Activated CD8-positive, alpha-beta T cell treated with anti-CD3 and anti-CD28 coated beads for 36 hours (primary cell): ENCODE measurements at places on chromosomes 5 and 9.

DNA sequence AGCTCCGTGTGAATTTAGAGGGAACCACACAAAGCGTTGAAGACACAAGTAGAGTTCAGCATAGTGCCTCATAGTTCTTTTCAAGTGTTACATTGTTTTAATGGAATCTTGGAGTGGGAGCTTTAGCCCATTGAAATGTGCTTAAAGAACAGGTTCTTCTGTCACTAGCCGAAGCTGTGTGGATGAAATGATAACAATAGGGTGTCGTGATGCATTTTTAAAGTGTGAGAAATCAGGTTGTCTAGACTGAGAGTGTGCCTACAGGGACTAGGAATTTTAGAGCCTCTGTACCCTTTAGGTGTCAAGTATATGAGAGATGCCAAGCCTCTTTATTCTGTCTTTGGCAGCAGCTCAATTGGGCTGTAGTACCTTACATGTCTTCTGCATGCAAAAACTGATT lies 83.0 kb downstream of the NDUFS4 start:
- DNase-seq: no peak

DNA sequence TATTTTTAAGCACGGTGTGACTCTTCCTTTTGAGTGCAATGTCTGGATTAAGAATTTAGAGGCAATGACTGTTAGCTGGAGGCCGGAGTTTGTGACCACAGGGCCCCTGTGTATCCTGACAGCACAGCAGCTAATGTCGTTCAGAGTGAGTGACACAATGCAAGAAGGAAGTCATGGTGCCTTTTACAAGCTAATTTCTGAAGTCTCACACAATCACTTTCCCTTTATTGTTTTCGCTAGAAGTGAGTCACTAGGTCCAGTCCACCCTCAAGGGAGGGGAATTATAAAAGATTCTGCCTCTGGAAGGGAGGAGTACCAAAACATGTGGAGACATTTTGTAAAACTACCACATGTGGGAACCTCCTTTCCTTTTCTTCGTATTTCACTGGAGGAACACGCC lies 185.5 kb upstream of the FGF10 start:
- no peak for DNase-seq

GRCh38 chr5:79023348-79023747 lies 38.2 kb upstream of the ARSB start:
- DNase-seq: no peak

DNA sequence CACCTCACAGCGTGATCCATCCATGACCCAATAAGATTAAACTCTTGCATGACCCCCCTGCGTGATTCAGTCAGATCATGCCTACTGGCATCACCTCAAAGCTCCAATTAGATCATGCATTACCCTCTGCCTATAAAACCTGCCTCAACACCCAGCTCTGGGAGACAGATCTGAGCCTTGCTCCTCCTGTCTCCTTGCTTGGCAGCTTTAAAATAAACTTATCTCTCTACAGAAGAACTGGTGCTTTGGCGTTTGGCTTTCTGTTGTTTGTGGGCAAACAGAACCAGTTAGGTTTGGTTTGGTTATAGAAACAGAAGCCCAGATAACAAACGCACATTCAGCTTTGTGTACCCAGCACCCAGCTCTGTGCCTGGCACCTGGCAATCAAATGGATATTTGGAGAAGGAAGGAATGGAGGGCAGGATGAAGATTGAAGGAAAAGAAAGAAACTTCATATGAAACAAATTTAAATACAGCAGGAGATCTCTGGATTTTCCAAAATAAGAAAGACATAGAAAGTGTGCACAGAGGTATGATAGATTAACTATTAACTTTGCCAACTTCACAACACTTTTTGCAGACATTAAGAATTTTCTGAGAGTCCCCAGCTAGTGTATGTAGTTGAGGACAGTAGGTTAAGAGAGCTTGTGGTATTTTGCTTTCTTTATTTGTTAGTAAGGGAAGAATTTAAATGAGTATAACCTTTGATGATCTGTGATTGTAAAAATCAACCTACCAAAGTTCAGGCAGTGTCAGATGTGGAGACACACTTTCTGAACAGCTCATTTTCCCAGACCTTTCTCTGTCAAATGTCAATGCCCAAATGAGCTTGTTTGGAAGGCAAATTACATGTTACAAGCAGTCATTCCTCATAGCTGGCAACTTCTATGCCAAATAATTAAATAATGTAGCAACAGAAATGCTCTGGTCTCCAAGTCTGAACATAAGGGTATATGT lies 102.1 kb upstream of the ASTN2 start:
- no peak for DNase-seq
